ENCODE measurements at places on chromosomes 12 and 14.

GRCh38 chr12:70008944-70009343 is 183.9 kb downstream of the MYRFL start:
- DNase-seq = no peak

DNA sequence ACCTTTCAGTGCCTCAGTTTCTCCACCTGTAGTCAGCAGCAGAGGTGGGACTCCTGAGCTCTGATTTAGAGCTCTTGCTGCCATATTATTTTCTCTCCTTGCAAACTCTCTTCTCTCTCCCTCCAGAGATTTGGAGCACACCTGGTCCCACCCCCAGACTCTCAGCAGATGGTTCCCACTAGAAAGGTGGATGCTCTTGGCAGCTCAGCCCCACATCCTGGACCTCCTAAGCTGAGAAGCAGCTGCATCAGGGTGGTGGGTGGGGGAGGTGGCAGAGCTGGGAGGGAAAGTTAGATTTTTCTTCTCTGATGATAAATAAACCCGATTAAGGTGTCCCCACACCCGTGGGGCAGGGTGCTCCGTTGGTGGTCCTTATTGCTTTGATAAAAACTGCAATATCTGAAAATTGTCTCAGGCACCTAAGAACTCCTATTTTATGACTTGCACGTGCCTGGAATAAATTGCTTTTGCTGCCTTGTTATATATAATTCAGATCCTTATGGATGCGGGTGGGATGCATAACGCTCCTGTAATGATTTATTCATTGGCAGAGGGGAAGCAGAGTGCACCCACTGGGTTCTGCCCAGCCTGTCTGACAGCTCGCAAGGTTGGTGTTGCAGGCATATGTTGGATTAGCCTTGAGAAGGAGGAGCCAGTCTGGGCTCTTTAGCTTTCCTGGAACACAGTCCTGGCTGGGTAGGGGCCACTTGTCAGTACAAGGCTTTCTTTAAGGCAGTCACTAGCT is 214.2 kb downstream of the SUDS3 start:
- DNase-seq = no peak

- DNase-seq = peak; percentile 31
These were observed 86.9 kb upstream of the TTC7B start for GRCh38 chr14:90903101-90903500.

- no peak for DNase-seq
These were observed 12.5 kb downstream of the TIMM9 start for GRCh38 chr14:58414845-58415244.

DNA sequence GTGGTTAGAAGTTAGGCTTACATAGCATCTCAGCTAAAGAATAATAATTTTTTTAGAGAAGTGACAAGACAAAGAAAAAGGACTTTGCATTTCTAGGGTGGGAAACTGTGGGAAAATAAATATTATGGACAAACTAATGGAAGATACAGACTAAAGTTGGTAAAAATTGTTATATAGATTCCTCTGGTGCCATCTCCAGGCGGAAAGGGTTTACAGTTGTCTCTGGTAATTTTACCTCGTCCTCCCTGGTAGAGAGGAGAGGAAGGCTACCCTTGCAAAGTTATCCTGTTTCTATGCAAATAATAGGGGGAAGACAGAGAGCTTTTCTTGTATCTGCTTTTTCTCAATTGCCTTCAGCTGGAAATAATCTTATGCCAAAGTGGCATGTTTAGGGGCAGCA is 5.2 kb downstream of the OR11G2 start:
- no peak for DNase-seq

- DNase-seq = no peak
These were observed 46.3 kb downstream of the RBM19 start for GRCh38 chr12:113919791-113920190.

- no peak for DNase-seq
These were observed 89.2 kb upstream of the HSPB8 start for GRCh38 chr12:119089380-119090013.

DNA sequence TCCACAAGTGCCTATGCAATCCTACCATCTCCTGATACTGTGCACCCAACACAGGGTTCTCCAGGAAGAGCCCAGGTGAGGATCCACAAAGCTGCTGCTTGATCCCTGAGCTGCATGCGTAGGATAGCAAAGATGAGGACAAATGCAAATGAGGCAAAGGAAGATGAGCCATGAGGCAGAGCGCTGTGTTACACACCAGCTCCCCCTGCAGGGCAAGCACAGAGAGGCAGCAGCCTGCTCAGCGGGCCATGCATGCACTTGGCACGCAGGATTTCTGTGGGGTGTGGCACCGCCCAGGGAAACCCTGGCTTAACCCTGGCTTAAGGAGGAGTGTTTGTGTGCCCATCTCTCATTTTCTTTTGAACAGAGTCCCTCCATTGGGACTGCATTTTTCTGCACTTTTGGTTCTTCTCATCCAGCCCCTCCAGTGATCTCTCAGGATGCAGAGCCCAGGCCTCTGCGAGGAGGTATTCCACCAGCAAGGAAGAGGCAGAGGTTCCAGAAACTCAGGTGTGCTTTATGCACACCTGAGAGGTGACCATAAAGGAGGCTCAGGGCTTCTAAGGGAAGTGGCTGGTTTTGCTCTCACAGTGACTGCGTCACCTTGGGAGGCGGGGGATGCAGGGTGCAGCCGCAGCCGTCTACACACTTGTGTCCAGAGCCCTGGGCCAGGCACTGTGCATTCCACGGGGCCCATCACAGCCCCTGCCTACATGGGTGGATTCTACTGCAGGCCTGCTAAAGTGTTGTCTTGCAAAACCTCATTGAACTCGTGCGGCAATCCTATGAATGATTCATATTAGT is 973.3 kb upstream of the TMEM132C start:
- DNase-seq = no peak

DNA sequence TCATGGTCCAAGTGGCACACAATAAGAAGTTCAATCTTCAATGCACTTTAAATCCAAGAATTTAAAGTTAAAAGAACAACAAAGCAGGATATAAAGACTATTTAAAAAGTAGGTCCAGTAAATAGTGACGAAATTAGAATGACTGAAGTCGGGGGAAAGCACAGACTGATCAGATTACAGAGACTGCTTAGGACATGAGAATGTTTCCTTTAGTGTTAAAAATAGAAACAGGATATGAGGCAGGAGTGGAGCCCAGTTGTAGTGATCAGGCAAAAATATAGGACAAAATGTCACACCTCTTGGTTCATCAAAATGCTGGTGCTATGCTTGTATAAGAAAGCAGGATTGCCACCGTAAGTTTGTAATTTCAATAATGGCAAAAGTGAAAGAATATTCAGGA is 52.2 kb upstream of the CD163 start:
- no peak for DNase-seq

GRCh38 chr12:53120685-53121525 is 17.6 kb downstream of the SOAT2 start:
- DNase-seq = no peak

DNA sequence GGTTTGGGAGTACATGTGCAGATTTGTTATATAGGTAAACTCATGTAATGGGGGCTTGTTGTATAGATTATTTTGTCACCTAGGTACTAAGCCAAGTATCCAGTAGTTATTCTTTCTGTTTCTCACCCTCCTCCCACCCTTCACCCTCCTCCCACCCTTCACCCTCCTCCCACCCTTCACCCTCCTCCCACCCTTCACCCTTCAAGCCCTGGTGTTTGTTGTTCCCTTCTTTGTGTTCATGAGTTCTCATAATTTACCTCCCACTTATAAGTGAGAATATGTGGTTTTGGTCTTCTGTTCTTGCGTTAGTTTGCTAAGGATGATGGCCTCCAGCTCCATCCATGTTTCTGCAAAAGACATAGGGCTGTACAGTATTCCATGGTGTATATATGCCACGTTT is 58.7 kb upstream of the OR10AD1 start:
- no peak for DNase-seq

GRCh38 chr12:14665354-14666348 is 30.7 kb downstream of the GUCY2C start:
- DNase-seq = no peak

GRCh38 chr14:68702135-68702534 is 90.7 kb downstream of the ZFP36L1 start:
- no peak for DNase-seq

GRCh38 chr14:96999654-97000155 is 202.5 kb downstream of the VRK1 start:
- DNase-seq = no peak

- DNase-seq = no peak
These were observed 22.0 kb downstream of the GPR65 start for GRCh38 chr14:88026890-88027289.

DNA sequence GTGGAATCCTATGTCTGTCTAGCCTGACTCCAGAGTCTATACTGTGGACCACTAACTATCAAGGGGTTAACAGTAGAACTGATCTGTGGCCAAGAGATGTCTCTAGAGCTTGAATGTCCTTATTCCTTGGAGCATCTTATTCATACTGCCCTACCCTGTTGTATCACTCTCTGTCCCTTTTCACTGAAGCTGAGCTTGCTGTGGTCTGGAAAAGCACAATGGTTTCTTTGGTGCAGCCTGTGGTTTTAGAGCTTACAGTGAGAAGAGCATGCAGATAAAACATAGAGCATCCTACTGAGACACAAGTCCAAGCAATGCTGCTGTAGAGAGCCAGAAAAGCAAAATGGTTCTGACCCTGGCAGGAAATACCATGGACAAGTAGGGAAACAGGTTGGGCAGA is 367.0 kb upstream of the ATP2B1 start:
- DNase-seq = no peak

GRCh38 chr12:44775901-44776300 is 100.2 kb downstream of the NELL2 start:
- no peak for DNase-seq

- no peak for DNase-seq
These were observed 149.5 kb downstream of the PRKCH start for GRCh38 chr14:61470961-61471293.

- no peak for DNase-seq
These were observed 4.1 kb upstream of the KRT7 start for GRCh38 chr12:52228931-52229330.

DNA sequence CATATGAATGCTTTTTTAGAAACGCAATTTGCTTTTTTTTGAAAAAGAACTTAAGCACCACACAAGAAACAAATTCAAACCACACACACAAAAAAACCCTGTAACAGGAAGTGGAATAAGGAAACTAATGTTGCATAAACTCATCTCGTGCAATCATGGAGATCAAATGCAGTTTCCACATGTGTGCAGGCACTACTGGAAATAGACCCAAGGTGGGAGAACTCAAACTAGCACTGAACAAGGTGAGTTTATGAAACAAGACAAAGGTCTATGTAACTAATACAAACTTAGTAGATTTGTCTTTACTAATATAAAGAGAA is 17.5 kb downstream of the NIN start:
- DNase-seq = no peak

DNA sequence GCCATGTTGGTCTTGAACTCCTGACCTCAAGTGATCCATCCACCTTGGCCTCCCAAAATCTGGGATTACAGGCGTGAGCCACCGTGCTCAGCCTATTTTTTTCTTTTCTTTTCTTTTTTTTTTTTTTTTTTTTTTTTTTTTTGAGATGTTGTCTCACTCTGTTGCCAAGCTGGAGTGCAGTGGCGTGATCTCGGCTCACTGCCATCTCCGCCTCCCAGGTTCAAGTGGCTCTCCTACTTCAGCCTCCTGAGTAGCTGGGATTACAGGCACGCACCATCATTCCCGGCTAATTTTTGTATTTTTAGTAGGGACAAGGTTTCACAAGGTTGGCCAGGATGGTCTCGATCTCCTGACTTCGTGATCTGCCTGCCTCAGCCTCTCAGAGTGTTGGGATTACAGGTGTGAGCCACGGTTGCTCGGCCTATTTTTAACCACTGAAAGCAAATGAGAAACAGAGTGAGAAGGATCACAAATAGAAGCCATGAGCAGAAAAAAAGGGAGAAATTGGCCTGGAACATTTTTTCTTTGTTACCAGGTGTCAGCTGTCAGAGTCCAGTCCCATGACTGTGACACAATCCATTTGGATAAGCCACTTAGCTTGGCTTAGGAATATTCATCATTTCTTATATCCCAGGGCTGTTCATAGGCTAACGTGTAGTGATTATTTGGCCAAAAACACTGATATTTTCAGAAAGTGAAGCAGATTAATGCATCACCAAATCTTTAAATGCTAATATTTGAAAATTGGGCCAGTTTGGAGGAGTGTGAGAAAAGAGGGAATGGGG is 7.9 kb upstream of the NFKBIA start:
- DNase-seq = no peak

DNA sequence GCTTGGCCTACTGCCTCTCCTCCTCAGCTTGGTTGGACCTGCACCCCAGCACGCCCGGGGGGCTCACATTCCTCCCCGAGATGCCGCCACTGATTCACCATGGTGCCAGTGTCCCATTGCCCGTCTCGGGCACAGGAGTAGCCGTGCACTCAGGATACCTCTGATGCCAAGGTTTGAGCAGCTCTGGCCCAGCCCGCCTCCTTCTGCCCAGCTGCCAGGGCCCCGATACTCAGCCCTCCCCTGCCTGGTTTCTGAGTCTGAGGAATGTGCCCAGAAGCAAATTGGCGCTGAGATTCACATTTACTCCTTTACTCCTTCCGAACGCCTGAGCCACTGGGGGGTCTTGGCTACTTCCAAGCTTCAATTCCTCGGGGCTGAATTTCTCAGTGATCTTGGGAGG is 63.5 kb downstream of the NINJ2 start:
- DNase-seq = no peak

- peak; percentile 85 for DNase-seq
These were observed at the start of gene TUBA1B for GRCh38 chr12:49131051-49131893. Gene TUBA1B (minus strand): TSS chr12:49131395. CDS start chr12:49131300, 95 bp downstream.

DNA sequence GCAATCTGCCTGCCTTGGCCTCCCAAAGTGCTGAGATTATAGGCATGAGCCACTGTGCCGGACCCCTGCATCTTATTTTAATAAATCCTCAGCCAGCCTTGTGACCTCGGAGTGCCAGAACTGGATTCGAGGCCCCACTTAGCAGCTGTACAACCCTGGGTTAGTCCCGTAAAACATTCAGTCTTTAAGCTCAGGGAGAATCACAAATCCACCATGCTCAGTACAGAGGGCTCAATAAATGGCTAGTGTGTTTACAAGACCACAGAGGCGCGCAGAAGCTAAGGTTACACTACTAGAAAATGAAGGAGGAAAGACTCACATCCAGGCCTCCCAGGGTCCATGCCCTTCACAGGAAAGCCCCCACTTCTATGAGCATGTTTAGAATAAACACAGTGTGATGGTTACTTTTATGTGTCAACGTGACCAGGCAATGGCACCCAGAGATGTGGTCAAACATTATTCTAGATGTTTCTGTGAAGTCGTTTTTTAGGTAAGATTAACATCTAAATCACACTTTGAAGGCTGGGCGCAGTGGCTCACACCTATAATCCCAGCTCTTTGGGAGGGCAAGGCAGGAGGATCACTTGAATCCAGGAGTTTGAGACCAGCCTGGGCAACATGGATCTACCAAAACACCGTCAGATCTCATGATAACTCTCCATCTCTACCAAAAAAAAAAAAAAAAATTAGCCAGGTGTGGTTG is 55.3 kb downstream of the CLMN start:
- DNase-seq = no peak

- DNase-seq = no peak
These were observed 404.4 kb downstream of the SLC6A15 start for GRCh38 chr12:84507956-84508850.

GRCh38 chr14:37452323-37452722 is 142.7 kb downstream of the FOXA1 start:
- no peak for DNase-seq
